ENCODE measurements at places on chromosomes 5 and 9. TPM values are rescaled to one million over a fixed set of nuclear protein-coding genes. Genes with fewer than 3 reads are reported as not detected.

DNA sequence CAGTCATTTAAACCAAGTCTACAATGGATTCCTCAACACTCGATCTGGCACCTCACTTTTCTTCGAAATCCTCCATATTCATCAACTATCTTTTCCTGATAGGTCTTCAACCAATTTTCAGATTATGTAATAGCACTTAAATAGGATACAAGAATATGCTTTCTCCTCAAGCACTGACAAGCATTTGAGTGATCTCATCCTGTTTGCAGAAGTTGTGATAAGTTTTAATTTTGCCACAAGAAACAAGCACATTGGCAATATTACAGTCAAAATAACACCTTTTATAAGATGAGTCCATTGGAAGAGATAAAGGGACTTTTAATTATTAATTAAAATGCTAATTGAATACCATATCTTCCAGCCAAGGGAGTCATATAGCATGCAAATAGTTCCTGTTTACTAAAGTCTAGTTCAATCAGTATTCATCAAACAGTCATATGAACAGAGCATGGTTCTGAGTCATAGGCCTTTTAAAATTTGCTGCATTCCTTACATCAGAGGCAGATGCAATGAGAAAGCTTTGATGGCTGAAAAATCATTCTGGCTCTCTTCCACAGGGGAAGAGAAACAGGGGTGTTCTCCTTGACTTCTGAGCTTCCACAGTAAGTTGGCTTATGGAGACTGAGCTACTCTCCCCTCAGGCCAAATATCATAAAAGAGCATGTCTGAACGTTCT lies 32.7 kb upstream of the ZCCHC9 start:
- DNase-seq = no peak

- no peak for DNase-seq
Measured at GRCh38 chr5:139895647-139896046, 100.0 kb downstream of the PSD2 start.

- peak; percentile 77 for DNase-seq
Measured at GRCh38 chr5:139650689-139651042, 2.5 kb downstream of the CXXC5 start.

DNA sequence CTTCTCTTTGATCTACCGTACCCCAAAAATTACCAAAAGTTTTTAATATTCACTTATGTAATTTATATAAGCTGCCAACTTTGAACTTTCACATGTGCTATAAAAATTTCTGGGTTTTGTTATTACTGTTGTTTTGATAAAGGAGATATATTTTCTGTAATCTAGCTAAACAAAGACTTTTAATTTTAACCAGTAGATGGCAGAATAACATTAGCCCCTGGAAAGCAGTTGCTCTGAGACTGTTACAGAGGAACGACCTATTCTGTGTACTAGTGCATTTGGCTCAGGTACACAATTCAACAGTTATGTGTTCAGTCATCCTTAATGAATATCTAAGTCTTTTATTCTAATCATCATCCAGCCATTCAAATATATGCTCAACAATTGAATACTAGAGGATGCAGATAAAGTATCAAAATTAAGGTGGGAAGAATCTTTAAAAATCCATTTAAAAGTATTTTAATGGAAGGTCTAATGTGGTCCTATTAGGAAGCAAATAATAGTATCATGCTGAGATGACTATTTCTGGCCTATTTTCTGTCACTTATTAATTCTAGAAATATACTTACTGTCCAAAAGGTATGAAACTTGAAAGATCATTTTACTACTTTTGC lies 8.6 kb downstream of the KLHL9 start:
- DNase-seq = no peak

GRCh38 chr5:39225405-39226099 lies 6.2 kb upstream of the FYB1 start:
- DNase-seq = no peak

GRCh38 chr5:74232276-74232675 lies 408.3 kb downstream of the ENC1 start:
- DNase-seq = no peak

PKD2L2 gene
- total RNA-seq = not detected

DNA sequence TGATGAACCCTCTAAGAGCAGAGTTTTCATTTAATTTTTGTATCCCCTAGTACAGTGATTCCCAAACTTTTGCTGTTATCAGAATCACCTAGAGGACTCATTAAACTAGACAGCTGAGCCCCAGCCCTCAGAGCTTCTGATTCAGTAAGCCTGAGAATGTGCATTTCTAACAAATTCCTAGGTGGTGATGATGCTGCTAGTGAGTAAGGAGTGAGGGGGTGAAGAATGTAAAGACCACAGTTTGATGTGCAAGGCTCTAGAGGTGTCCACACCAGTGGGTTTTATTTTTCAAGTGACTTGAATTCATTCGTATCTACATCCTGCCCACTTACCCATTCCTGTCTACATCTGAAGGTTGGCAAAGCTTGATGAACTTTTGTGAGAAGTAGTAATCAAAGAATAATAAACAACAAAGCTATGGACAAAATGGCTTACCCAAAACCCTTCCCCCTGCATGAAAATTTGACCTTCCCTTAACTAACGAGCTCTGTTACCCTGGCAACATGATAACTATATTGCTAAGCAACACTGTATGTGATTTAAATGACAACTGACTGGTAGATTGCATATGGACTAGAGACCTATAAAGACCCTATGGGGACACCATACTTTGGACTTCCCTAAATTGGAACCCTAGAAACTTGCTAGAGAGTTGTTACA lies 35.2 kb downstream of the DTWD2 start:
- DNase-seq = no peak

WDR38 gene
- not detected for total RNA-seq

GRCh38 chr9:94852373-94852772 lies 125.9 kb downstream of the AOPEP start:
- DNase-seq = no peak

GRCh38 chr5:83255268-83255667 lies 177.9 kb downstream of the XRCC4 start:
- DNase-seq = no peak

DNA sequence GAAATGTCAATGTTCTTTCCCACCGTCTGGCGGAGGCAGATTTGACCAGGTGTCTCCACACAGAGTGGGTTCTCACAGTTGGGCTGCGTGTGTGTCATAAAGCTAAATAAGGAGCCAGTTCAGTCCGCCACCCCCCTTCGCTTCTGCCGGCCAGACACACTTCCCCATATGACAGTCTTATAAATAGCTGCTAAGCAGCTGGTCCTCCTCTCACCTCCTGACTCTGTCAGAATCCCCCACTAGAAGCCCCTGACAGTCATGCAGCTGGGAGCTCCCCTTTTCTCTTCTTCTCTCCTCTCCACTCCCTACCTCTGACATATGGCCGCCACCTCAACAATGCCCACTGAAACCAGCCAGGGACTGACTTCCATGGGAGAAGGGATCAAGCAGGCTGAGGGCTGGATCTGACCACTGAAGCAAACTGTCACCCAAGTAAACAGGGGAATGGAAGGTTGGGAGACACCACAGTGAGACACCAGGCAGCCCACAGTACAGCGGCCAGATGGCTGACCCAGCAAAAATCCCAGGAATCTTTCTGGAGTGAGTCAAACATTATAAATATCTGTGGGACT lies 141.9 kb upstream of the EFNA5 start:
- no peak for DNase-seq

GRCh38 chr5:109399092-109399759 lies 10.5 kb downstream of the PJA2 start:
- no peak for DNase-seq

DNA sequence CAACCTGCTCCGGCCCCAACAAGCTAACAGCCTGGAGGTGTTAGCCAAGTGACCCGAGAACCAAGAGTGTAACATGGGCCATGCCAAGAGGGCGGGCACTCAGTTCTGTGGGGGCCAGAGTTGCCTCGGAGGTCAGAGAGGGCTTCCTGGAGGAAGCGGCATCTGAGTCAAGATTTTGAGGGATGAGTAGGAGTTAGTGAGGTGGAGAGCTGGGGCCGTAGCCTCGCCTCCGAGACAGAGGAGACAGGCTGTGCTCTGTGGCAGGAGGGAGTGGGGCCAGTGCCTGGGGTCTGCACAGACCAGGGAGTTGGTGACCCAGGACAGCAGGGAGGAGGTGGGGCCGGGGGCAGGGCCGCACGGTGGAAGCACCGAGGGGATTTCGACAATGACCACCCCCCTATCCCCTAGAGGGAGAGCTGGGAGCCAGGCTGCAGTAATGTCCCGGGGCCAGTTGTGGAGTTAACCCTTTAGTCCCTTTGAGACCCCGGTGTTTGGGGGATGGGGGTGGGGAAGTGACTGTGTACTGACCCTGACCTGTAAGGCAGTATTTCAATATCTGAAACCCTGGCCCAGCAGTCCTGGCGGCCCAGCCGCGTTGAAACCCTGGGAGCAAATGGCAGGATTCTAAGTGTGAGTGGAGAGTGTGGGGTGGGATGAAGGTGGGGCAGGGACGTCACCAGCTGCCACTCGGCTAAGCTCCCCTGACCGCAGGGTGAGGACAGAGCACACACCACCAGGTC lies 148.7 kb upstream of the COL5A1 start:
- DNase-seq = peak; percentile 41

DNA sequence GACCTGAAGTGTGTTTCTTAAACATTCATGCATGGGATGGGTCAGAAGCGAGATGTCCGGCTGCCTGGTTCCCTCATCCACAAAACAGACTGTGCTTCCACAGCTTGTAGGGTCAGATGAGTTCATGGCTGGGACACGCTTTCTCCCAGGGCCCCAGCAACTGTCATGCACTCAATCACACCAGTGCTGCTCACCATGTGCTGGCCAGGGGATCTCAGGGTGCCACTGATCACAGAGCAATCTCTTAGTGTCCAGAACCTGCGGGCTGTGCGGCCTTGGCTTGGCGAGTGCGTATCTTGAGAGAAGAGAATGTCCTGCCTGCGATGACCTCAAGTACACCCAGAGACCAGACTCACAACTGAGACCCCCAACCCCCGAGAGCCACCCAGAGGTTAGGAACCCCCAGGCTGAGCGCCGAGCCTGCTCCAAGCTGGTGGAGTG lies 26.0 kb upstream of the FCN2 start:
- DNase-seq = peak; percentile 46

DNA sequence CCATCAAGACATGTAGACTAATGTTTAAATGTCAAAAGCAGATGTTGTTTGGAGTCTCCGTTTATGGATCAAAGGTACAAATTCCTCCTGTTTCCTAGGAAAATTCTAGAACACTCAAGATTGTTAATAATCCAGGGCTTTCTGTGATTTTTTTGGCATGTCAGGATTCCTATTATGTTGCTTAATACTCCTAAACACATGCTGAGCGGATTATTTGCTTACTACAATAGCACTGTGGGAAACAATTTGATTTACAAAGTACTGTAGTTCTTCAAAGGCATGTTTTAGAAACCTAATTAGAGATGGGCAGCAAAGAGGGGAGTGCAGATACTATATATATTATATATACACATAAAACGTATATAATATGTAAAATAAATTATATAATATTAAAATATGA lies 19.0 kb upstream of the SCAMP1 start:
- no peak for DNase-seq

- DNase-seq = no peak
Measured at GRCh38 chr9:117084221-117084620, 330.6 kb downstream of the ASTN2 start.

SLC4A9 gene
- total RNA-seq = not detected

GRCh38 chr5:16539169-16539666 lies 73.6 kb upstream of the ZNF622 start:
- DNase-seq = no peak

DNA sequence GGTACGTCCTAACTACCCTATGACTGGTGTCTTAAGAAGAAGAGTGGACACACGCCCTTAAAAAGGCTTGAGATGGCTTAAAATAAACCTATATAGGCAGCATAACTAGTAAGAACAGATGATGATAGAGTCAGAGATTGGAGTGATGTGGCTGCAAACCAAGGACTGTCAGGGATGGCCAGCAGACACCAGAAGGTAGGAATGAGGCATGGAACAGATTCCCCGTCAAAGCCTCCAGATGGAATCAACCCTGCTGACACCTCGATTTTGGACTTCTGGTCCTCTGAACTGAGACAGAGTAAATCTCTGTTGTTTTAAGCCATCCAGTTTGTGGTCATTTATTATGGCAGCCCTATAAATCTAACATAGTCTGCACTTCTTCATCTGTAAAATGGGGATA lies 7.4 kb downstream of the TMOD1 start:
- DNase-seq = no peak

DNA sequence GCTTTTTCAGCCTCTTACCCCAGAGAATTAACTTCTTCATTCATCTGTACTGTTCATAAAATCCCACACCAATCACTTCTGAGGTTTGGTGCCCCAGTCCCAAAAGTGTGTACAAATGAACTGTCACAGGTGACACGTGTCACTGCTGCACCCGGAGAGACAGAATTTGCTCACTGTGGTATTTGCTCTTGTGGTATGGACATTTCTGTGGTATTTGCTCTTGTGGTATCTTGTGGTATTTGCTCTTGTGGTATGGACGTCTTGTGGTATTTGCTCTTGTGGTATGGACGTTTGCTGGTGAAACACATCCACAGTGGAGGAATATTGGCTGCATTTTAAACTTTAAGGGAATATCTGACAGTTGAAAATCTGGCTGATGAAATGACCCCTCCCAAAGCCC lies 214.9 kb upstream of the DAP start:
- DNase-seq = no peak
